ENCODE measurements at places on chromosomes 13 and 19. TPM values are rescaled to one million over a fixed set of nuclear protein-coding genes. Genes with fewer than 3 reads are reported as not detected.

CD79A gene
- 0.89 TPM for total RNA-seq

ZNF526 gene
- 20.2 TPM for total RNA-seq

LGALS14 gene
- total RNA-seq: not detected

ANKLE1 gene
- total RNA-seq: 0.41 TPM

USE1 gene
- total RNA-seq: 15.1 TPM

PRSS57 gene
- total RNA-seq: 0.17 TPM

NKG7 gene
- total RNA-seq: not detected

OR4F17 gene
- total RNA-seq: not detected

NLRP11 gene
- 0.01 TPM for total RNA-seq

C1QTNF9B gene
- total RNA-seq: not detected

CEACAM7 gene
- 0.10 TPM for total RNA-seq

TGFBR3L gene
- total RNA-seq: 0.63 TPM

PTH2 gene
- total RNA-seq: not detected

NCR1 gene
- total RNA-seq: not detected

SBK2 gene
- 1.9 TPM for total RNA-seq

TRPC4 gene
- total RNA-seq: not detected

FPR2 gene
- not detected for total RNA-seq

GIPR gene
- total RNA-seq: 2.0 TPM

CHAMP1 gene
- total RNA-seq: 25.4 TPM

CERS1 gene
- 5.3 TPM for total RNA-seq

PNMA8B gene
- total RNA-seq: not detected

SRRM5 gene
- 0.73 TPM for total RNA-seq

ICAM5 gene
- 0.91 TPM for total RNA-seq

CEBPA gene
- 9.4 TPM for total RNA-seq

FBN3 gene
- not detected for total RNA-seq

TGFB1 gene
- 151 TPM for total RNA-seq

GSX1 gene
- not detected for total RNA-seq

SOHLH2 gene
- total RNA-seq: not detected

ZNF541 gene
- total RNA-seq: 0.06 TPM

PTGER1 gene
- 0.07 TPM for total RNA-seq

PRKCG gene
- total RNA-seq: 6.1 TPM

GTPBP3 gene
- total RNA-seq: 19.3 TPM

SMAD9 gene
- total RNA-seq: 0.14 TPM

ZNF724 gene
- 0.63 TPM for total RNA-seq

CGB5 gene
- 0.61 TPM for total RNA-seq

BORA gene
- 9.4 TPM for total RNA-seq

NPAS1 gene
- total RNA-seq: 6.0 TPM

CNN2 gene
- 98.9 TPM for total RNA-seq

NLRP7 gene
- 0.02 TPM for total RNA-seq

CRX gene
- not detected for total RNA-seq

CDX2 gene
- total RNA-seq: 0.64 TPM

RNF113B gene
- total RNA-seq: not detected

ZNF578 gene
- not detected for total RNA-seq

SLC25A41 gene
- 0.15 TPM for total RNA-seq

FOXA3 gene
- total RNA-seq: 0.92 TPM

HIPK4 gene
- total RNA-seq: 0.34 TPM

ZNF266 gene
- 3.2 TPM for total RNA-seq

ZNF317 gene
- 18.6 TPM for total RNA-seq

FAM216B gene
- not detected for total RNA-seq

SDHAF1 gene
- 48.6 TPM for total RNA-seq

GNA15 gene
- 0.06 TPM for total RNA-seq

PEG3 gene
- not detected for total RNA-seq

CELF5 gene
- 0.29 TPM for total RNA-seq

IZUMO4 gene
- 0.81 TPM for total RNA-seq

ZSCAN18 gene
- 3.5 TPM for total RNA-seq

PRTN3 gene
- total RNA-seq: 0.43 TPM

GJB6 gene
- total RNA-seq: 0.02 TPM

BCAM gene
- 68.3 TPM for total RNA-seq

SIGLEC11 gene
- total RNA-seq: 0.09 TPM

EMP3 gene
- 430 TPM for total RNA-seq

Data from A549 treated with AZD2906 at 1 μM for 4 hours (cell line).